ENCODE measurements at places on chromosomes 4 and X.
A peak's percentile ranks its signal among the peaks of the same experiment; 100 is the strongest.

- DNase-seq, result no peak
These were observed 92.2 kb upstream of the INTU start for GRCh38 chr4:127540497-127541025.

DNA sequence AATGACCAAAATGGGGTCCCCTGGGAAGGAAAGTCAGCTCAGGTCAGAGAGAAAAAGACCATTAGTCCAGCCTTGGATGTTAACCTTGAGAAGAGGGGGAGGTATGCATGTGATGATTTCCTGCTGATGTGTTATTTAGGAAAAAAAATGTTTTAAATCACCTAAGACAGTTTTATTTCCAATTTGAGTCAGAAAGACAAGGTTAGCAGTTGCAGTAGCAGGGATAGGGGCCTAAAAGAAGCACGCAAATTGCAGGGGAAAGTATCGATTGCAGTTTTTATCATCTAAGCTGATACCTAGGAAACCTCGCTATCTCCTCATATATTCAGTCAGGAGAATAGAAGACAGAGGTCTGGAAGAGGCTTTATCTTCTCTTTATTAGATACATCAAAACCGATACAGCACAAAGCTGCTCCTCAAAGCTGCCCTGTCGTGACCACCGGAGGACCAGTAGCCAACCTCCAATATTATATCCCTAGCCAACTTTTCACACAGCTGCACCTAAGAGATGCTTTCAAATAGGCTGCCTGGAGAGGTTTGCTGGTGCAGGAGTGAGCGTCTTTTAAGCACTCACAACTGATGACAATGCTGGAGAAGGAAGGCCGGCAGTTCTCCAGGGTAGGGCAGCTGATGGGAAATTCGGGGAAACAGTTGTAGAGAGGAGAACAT lies 289.4 kb downstream of the INPP4B start:
- DNase-seq, result no peak

DNA sequence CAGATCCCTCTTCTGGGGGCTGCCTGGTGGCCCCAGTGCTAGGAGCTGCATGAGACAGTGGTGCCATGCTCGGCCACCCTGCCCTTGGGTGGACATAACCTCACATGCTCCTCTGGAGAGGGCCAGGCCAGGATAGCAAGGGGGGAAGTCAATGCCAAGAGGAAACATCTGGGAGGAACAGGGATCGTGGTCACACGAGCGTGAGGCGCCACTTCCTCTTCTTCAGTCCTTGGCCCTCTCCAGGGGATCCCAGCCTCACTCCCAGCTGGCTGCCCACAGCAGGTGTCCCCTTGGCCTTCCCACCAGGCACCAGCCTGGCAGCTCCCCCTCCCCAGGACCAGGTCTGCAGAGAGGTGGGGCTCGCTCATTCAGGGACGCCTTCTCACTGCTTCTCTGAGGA lies 28.6 kb downstream of the TBC1D14 start:
- no peak for DNase-seq

DNA sequence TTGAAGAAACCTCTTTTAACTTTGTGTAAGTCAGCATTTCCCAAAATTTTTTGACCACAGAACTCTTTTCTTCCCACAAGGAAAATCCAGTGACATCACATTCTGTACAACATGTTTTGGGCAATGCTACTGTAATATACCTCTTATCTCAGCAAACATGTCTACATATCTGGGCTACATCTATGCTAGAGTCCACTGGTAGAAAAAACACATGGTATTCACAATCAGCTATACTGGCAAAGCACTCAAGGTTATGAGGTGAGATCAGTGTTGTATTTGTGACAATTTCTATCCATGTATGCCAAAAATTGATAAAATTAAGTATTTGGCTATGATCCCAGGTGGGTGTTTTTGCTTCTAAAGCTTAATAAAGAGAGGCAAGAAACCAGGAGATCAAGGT lies 98.0 kb downstream of the ATP11C start:
- peak; percentile 6 for DNase-seq

DNA sequence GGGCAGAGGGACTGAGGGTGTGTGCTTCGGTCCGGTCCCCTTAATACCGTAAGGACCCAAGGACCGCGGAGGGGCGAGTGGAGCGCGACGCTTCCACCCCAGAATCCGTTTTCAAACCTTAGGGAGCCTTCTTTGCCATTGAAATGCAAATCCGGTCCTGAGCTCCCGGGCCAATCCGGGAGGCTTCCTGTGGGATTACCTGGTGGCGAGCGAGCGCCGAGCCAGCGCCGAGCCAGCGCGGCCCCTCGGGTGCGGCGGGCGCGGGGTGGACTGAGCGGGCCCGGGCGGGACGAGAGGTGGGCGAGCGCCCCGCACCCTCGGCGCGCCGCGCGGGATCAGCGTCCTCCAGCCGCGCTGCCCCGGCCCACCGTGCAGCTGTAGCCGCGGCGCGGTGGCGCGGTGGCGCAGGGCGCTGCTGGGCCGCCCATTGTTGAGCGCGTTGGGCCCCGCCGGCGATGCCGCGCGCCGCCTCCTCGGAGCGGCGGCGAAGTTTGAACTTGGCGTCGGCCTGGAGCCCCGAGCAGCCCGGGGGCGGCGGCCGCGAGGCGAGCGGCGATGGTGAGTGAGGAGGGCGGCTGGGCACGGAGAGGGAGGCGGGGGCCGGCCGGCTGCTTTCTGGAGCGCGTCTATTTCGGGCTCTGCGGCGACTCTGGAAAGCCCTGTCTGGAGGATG lies 208.7 kb downstream of the SOWAHB start:
- DNase-seq, result peak; percentile 41

GRCh38 chrX:10971176-10971575 lies 140.0 kb upstream of the HCCS start:
- peak; percentile 38 for DNase-seq

GRCh38 chrX:109928596-109929335 lies 74.1 kb upstream of the TMEM164 start:
- DNase-seq, result no peak

DNA sequence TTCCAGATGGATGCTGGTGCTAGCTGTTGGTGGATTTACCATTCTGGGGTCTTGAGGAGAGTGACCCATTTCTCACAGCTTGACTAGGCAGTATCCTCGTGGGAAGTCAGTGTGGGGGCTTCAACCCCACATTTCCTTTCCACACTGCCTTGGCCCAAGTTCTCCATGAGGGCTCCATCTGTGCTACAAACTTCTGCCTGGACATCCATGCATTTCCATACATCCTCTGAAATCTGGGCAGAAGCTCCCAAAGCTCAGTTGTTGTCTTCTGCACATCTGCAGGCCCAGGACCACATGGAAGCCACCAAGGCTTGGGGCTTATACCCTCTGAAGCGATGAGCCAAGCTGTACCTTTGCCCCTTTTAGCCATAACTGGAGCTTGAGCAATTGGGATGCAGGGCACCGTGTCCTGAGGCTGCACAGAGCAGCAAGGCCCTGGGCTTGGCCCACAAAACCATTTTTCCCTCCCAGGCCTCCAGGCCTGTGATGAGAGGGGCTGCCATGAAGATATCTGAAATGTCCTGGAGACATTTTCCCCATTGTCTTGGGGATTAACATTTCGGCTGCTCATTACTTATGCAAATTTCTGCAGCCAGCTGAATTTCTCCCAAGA lies 248.7 kb upstream of the ANKRD50 start:
- DNase-seq, result no peak

DNA sequence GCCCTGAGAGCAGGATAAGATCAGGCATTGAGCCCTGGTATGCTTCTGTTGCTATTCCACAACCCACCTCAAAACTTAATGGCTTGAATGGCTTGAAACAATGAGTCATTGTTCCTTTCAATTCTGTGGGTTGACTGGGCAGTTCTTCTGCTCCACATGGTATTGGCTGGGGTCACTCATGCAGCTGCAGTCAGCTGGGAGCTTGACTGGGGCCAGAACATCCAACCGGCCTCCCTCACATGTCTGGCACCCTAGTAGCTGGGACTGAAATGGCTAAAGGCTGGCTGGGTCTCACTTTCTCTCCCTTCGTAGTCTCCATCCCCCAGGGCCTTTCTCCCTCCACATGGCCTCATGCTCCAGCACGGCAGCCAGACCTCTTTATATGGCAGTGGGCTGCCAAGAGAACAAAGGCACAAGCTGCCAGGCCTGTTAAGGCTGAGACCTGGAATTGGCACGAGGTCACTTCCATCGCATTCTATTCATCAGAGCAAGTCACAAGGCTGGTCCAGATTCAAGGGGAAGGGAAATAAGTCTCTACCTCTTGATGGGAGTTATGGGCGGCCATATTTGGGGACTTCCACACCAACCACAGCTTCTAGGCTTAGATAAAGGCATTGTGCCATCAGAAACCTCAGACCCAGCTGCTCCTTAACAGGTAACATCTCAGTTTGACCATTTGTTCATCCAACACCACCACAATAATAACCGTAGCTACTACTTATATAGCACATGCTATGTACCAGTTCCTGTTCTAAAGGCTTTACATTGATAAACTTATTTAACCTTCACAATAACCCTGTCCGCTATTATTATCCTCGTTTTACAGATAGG lies 159.7 kb upstream of the ATP6AP2 start:
- peak; percentile 2 for DNase-seq

GRCh38 chr4:1198098-1198844 lies 25.9 kb upstream of the SPON2 start:
- no peak for DNase-seq

DNA sequence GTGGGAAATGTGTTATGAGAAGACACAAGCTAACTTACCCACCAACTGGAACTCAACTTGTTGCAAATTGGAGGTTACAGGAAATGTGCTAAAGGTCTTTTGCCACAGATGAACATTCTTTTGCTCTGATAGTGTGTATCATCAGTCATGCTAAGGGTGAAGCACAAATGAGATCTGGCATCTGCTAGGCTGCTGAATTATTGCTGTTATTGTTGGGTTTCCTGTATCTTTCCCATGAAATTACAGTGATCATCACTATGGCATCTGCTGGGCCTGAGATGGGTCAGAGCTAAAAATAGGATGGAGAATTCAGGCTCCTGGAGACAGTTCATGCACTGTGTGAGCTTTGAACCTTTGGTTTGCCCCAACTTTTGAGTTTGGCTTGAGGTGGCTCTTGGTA lies 124.5 kb downstream of the NPNT start:
- DNase-seq, result peak; percentile 84

- DNase-seq, result peak; percentile 96
These were observed 12.8 kb upstream of the LIMCH1 start for GRCh38 chr4:41525129-41525528.

DNA sequence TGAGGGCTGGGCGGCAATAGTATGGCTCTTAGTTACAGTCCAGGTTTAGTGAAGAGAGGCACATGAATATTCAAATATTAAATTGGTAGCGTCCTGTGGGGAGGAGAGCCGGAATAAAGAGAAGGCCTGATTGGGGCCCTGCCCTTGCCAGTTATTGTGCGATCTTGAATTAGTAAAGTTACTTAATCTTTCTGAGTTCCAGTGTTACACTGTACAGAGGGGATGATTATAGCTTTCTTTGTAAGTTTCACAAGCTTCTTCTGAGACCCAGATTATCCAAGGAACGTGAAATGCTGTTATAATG lies 1.2 kb downstream of the METAP1 start:
- DNase-seq, result no peak

DNA sequence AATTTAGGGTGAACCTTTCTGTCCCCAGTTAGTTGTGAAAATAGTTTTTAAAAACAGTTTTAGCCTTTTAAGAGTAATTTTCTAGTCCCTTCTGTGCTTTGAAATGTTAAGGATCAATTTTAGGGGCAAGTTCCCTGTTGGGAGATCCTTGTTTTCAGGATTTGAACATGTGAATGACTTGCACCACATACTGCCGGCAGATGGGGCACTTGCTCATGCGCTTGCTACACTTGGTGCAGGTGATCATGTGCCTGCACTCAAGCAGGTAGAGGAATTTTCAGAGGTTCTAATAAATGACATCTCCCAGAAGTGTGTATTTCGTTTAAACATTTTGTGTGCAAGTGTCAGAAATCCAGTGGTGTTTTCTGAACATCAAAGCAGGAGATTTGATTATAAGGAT lies 195.9 kb downstream of the CHM start:
- peak; percentile 0 for DNase-seq

DNA sequence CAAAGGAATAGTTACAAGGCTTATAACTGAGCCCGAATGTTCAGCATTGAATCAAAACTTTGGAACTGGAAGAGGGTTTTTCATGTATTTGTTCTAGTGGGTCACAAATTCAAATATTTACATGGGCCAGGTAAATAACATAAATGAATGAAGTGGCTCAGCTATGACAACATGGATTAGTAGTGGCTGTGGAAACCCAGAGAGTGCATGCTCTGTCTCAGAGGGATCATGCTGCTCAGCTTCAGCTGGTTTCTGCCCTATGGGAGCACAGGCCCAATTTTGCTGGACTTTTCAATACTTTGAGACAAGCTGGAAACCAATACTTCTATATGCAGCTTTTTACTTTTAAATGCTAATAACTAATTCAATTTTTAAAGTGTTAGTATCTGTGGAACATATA lies 394.0 kb upstream of the TEX13C start:
- DNase-seq, result no peak

- peak; percentile 35 for DNase-seq
These were observed 102.6 kb upstream of the PRKX start for GRCh38 chrX:3815896-3816664.

GRCh38 chrX:19721726-19722370 lies 165.6 kb downstream of the SH3KBP1 start:
- no peak for DNase-seq

DNA sequence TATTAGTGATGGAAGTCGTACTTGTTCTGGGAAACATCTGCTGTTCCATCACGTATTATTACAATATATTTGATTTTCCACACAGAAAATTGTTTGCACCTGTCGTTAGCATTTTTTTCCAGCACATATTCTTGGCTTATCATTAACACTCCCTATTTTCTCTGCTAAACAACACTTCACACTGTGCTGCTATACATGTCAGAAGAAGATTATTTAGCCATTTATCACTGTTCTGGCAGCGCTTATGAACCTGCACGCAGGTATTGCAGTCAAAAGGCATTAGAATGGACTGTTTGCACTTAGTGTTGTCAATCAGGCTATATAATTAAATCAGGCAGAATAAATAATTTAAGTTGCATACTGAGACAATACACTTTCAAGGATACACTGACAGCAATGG lies 218.6 kb downstream of the CHM start:
- no peak for DNase-seq

DNA sequence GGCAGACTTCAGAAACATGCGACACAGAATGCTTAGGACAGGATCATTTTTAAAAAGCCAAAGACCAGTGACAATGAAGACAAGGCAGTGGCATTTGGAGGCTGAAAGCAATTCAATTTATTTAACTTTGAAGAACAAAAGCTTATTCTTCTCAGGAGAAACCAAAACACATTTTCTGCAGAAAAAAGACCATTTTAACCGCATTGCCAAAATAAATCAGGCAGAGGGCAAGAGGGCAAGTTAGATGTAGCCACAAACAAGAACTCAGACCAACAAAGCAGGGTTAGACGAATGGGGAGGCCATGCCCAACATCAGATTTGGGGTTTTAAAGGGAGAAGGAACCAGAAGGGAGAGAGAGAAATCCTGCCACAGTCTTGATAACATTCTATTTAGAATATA lies 58.9 kb downstream of the RELL1 start:
- DNase-seq, result no peak
